ENCODE measurements at places on chromosomes 3 and 15.

DNA sequence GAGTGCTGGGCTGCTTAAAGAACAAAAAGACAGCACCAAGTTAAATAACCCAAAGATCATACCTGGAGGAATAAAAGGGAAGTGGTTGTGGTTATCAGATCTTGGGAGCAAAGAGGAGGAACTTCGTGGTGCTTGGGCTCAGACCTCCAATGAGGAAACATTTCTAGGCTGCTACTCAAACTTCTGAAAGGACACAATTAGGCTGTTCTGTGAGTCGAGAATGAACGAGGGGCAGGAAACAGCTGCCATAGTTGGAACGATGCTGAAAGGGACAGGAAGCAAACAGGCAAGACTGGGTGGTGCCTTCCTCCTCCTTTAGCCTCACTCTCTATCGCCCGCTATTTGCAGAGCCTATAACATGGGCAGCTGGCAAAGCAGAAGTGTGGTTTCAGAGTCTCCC is 276.3 kb upstream of the ARRDC4 start:
- no peak for DNase-seq

DNA sequence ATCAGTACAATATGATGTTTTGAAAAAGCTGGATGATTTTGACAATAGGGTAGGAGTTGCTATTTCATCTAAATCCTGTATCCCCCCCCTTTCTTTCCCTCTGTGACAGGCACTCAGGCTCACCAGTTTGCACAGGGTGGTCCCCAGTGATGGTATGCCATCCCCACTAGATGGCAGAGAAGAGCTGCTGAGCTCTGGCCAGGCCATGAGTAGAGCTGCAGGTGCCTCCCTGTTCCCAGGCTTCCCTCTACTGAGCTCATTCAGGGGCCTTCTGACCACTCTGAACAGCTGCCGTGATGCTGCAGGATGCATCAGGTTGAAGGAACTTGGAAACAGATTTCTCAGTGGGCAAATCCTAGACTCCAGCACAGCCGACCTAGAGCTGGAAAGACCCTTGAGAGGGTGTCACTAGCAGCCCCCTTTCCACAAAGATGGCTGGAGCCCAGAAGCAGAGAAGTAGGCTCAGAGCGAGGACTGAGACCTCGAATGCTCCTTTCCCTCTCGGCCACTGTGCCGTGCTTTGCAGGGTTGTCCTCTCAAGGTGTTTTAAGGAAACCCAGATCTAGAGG is 45.1 kb downstream of the EFCAB12 start:
- peak; percentile 70 for DNase-seq

DNA sequence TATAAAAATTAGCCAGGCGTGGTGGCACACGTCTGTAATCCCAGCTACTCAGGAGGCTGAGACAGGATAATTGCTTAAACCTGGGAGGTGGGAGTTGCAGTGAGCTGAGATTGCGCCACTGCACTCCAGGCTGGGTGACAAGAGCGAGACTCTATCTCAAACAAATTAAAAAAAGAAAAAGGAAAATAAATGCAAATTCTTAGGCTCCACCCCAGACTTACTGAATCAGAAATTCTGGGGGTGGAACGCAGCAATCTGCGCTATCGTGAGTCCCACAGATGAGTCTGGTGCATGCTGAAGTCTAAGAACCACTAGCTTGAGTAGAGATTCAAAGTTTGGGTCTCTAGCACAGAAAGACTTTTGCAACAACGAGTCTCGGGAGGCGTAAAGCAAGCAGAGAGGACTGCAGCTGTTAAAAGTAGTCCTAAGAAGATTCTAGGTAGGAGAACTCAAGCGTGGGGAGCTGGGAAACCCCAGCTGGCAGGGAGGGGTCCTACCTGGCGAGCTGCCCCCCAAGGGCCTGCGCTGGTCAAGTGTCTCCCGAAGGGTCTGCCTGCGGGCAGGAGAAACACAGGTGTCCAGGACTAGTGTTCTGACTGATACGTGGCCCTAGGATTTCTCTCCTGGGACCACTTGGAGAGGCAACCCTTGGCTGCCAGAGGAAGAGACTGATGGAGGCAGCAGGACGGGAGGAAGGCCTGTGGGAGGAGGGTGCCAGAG is 21.9 kb downstream of the CEP19 start:
- no peak for DNase-seq

DNA sequence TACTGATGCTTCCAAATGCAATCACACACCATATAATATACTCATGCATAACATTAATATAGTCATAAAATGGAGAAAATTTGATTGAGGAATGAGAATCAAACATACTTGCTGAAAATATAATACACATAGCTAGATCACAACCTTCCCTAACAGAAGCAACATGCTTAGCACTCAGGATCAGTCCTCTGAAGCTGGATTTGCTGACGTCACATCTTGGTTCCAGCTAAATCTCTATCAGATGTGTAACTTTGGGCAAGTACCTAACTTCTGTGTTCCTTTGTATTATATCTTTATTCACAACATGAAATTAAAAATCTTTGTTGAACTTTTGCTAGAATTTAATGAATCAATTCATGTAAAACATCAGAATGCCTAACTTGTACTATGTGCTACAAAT is 263.5 kb downstream of the ZNF385D start:
- no peak for DNase-seq

- DNase-seq, result no peak
Observed at GRCh38 chr15:99682455-99682854, 50.8 kb downstream of the LYSMD4 start.

DNA sequence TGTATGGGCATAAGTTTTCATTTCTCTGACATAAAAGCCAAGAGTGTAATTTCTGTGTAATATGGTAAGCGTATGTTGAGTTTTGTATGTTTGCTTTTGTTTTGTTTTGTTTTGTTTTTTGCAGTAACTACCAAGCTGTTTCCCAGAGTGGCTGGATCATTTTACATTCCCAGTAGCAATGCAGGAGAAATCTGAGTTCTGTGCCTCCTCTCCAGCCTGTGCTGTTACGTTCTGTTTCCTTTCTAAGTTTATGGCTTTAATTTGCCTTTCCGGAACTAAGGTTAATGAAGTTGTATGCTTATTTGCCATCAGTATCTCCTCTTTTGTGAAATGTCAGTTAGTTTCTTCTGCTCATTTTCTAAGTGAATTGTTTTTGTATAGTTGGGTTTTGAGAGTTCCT is 307.8 kb downstream of the GABRG3 start:
- DNase-seq, result no peak

- no peak for DNase-seq
Observed at GRCh38 chr3:105539897-105540296, 173.2 kb downstream of the ALCAM start.

GRCh38 chr3:72338942-72339669 is 509.1 kb downstream of the SHQ1 start:
- DNase-seq, result no peak

DNA sequence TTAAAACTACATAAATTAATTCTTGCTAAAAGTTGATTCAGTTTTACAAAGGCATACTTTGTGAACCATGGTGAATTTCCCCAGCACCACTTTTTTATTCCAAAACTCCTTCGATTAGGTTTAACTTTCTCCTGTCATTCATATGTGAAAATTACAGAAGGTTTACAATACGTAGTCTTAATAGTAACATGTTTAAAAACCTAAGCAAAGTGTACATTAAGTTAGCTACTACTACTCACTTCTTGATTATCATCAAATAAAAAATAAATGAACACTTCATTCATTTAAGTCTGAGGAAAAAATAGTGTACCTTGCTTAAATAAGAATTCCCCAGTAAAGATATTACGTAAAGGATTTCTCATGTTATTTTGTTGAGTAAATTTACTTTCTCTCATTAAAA is 38.6 kb downstream of the DCUN1D1 start:
- DNase-seq, result no peak

- DNase-seq, result no peak
Observed at GRCh38 chr3:111159391-111159790, 87.8 kb downstream of the NECTIN3 start.

DNA sequence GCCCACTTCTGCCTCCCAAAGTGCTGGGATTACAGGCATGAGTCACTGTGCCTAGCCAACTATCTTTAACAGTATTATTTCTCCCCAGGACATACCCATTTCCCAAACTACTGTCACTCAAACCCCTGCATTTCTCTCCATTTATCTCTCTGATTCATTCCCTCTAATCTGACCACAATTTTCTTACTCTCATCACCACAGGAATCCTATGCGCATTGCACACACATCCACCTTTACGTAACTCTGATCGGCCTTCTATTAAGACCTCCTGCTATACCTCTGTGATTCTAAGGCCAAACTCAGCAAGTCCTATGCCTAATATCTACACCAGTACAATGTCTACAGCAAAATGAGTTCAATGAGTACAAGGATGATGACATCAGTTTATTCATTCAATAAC is 235.0 kb downstream of the ULK4 start:
- no peak for DNase-seq

DNA sequence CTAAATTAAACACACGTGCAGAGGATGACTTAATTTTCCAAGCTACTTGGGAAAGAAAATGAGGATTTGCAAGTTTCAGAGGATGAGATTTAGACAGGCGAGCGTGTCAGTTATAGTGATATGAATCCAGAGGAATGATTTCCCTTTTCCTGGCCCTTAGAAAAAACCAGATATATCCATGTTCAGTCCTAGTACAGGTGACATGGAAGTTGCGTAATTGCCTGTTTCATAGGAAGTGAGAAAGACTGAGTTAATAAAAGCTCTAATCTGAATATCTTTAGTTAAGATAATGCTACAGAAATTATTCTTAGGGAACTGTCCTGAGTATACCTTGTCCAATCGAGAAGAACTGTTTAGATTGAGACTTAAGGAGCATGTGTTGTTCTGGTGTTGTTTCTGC is 490.5 kb downstream of the ZNF385D start:
- DNase-seq, result no peak

DNA sequence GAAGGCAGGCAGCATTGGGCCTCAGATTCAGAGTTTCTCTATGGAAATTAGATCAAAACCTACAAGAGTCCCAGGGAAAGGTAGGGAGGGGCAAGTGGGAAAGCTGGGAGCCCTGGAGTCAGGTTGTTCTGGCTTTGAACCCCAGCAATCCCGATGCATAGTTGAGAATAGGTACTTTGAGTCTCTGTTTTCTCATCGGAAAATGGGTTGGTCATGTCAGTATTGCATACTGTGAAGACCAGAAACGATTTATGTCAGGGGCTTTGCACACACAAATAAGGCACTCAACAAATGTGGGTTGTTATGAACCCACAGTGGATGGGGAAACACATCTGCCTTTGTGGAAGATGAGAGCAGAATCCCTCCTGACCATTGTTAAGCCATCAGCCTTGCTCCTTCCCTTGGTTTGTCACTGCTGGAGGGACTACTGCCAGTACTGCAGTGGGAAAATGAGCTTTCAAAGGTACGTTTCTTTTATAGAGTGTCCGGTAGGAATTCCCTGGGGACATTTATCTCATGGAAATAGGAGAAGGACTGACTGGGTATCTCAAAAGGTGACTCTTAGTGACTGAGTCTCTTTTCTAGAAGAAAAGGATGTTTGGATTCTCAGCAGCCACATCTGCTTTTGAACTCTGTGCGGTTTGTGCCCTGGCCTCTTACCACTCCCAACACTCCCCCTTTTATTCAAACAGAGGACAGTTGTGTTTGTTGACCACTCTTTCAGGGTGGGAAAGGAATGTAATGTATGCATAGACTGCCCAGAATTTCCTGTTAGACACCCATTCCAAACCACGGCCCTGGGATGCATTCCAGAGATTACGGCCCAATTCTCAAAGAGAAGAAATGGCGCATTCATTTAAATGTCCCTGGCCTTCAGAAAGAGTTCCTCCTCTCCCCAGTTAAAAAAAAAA is 54.6 kb upstream of the VILL start:
- no peak for DNase-seq

DNA sequence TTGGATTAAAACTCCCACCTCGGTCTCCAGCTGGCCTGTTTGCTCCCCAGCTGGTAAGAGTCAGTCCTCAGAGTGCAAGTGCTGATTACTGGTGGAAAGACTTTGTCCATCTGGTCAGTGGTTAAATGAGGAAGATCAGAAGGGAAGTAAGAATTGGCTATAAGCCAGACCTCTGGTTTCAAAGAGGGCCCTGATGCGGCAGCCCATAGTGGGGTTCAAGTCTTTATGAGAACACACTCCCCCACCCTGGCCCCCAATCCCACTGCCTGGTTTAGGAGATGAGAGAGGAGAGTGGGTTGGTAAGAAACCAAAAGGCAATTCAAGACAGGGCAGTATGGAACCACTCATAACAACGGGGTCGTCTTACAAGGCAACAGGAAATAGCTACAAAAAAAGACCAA is 65.0 kb downstream of the FRMD4B start:
- DNase-seq, result no peak

- no peak for DNase-seq
Observed at GRCh38 chr15:45550436-45550835, 27.9 kb upstream of the SLC30A4 start.

DNA sequence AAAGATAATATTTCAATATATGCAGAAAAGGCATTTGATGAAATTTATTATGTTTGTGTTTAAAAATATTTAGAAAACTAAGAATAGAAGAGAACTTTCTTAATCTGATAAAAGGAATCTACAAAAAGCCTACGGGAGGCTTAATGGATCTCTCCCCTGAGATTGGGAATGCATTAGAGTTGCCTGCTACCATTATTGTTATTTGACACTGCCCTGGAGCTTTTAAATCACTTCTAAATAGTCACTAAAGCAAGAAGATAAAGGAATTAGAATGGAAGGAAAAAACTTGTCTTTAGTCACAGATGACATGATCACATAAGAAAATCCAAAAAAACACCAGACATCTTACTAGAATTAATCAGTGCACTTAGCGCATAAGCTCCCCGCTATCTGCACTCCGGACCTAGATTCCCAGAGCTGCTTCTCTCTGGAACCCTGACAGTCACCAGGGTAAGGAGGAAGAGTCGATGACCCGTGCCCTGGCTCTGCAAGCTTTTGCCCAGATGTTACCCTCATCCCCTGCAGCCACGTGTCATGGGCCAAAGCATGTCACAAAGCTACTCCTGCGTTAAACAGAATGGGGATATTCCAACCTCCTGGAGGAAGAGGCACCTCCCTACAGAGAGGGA is 97.1 kb downstream of the MINAR1 start:
- no peak for DNase-seq

DNA sequence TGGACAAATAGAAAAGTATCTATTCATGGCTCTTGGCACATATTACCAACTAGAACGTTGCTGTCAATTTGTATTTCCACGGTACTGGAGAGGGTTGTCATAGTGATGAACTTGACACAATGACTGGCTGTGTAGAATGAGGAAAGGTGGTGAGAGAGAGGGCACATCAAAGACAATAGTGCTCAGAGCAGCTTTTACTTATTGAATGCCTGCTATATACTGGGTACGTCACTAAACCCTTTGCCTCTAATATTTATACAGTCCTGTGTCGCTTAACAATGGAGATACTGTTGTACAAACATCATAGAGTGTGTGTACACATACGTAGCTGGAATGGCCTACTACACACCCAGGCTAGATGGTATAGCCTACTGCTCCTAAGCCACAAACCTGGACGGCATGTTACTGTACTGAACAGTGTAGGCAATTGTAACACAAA is 8.3 kb downstream of the TMPRSS7 start:
- peak; percentile 99 for DNase-seq

DNA sequence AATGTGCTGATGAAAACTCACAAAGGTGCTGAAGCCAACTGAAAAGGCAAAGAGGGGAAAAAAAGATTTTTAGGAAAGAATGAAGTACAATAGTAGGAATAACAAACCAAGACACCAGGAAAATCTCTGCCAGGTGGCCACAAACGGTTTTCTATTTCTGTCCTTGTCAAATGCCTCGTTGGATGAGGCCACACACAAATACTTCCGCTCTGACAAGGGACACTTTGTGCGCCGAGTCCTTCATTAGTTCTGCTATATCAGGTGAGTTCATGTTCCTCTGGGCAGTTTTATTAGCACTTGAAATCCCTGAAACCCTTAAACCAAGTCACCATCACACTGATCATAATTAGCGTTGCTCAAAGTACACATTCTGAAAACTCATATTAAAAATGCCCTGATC is 373.1 kb downstream of the VPS13C start:
- no peak for DNase-seq

GRCh38 chr15:69976366-69976994 is 121.2 kb downstream of the TLE3 start:
- DNase-seq, result no peak
